ENCODE measurements at places on chromosomes 11 and 22.

DNA sequence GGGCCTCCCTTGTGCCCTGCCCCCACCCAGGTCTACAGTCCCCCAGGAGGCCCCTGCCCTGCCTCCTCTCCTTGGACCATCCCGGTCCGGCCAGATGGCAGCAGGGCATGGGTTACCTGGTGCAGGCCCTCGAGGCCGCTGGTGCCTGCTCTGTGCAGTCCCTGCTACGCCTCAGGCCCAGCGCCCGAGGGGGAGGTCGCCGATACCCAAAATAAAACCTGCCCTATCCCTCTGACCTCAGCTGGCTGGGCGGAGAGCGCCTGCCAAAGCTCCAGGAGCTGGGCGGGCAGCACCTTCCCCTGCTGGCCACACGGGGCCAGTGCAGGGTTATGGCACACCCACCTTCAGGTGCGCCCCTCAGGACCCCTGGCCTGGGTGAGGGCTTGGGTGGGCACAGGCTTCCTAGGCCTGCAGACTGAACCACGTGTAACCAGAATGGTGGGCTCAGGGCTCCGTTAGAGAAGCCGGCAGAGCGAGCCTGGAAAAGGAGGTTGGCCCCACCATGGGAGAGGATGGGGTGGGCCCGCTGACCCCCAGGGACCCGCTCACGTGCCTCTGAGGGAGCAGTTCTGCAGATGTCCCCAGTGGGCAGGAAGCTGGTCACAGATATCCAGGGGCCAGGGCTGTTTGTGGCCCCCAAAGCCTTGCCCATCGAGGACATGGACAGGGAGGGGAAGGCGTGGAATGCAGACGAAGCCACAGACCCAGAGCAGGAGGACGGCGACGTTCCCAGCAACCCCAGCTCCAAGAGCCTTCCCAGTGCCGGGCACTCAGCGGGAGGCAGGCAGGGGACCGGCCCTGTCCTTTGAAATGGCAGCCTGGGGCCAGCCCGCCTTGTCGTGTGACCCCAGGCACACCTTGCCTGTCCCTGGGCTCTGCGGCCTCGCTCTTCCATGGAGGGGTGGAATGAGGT lies 1.7 kb upstream of the TNNT3 start:
- no peak for DNase-seq

DNA sequence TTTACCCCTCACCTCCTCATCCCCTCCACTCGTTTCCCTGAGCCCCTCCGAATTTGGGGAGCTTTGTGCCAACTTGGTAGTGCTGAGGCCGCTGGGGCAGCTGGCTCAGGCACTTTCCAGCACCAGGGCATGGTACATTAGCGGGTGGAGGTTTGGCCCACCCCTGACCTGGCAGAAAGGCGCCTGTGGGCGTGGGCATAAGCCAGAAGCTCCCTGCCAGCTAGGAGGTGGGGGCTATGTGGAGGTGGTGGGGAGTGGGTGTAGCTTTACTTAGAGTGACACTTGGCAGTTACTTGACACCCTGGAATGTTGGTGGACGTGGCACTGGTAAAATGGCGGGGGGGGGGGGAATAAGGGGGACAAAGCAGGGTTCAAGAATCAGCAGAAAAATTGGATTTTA lies 10.3 kb upstream of the IGF2 start:
- no peak for DNase-seq

DNA sequence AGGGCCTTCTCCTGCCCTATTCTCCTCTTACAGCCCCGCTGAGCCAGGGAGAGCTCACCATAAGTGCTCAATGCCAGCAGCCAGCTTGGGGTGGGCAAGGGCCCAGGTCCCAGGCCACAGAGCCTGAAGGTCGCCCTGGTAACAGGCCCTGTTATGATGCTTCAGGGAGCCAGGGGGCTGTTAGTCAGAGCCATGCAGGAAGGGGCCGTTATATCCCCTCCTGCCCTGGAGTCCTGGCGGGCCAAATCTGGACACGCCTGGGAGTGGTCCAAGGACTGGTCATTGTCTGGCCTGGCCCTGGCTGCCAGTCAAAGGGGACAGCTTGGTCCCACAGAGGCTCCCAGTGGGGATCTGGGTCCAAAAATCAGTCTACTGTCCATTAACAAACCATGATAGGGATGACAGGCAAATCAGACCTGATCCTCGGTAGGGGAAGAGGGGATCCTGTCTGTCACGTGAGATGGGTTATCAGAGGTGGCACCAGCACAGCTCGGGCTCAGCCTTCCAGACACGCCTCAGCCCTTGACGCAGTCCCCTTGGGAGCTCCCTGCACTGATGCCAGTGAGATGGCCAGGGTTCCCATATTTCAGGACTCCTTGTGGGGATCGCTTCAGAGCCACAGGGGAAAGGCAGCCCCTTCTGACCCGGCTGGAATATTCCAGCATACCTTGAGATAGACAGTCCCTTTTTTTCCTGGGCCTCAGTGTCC lies 55.9 kb downstream of the LRRC32 start:
- DNase-seq = no peak

- no peak for DNase-seq
Measured at GRCh38 chr22:44816141-44816540, 63.8 kb downstream of the ARHGAP8 start.

GRCh38 chr22:21949948-21950347 lies 2.7 kb downstream of the PPM1F start:
- DNase-seq = no peak

- DNase-seq = peak; percentile 65
Measured at GRCh38 chr11:15770798-15771414, 585.4 kb downstream of the SOX6 start.

- DNase-seq = peak; percentile 67
Measured at GRCh38 chr22:37521236-37521739, 2.1 kb upstream of the CARD10 start.

- peak; percentile 69 for DNase-seq
Measured at GRCh38 chr11:74321487-74322188, 10.2 kb upstream of the P4HA3 start.

- no peak for DNase-seq
Measured at GRCh38 chr11:39630365-39630764, 1829.1 kb downstream of the LRRC4C start.

DNA sequence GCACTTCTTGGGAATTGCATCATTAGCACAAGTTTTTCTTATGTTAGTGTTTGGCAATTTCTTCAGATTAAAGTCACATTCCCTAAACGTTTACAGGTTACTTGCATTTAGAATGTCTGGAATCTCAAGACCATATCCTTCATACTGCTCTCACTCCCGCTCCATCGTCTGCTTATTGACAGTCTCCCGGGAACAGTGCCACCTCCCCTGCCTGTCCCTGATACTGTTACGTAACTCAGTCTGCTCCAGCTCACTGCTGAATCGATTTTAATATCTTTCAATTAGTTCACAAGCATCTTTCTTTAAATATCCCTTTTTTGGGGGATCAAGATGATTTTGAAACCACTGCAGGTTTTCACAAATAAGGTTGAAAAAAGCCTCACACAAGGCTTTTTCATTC lies 48.2 kb downstream of the GLYATL2 start:
- DNase-seq = no peak

DNA sequence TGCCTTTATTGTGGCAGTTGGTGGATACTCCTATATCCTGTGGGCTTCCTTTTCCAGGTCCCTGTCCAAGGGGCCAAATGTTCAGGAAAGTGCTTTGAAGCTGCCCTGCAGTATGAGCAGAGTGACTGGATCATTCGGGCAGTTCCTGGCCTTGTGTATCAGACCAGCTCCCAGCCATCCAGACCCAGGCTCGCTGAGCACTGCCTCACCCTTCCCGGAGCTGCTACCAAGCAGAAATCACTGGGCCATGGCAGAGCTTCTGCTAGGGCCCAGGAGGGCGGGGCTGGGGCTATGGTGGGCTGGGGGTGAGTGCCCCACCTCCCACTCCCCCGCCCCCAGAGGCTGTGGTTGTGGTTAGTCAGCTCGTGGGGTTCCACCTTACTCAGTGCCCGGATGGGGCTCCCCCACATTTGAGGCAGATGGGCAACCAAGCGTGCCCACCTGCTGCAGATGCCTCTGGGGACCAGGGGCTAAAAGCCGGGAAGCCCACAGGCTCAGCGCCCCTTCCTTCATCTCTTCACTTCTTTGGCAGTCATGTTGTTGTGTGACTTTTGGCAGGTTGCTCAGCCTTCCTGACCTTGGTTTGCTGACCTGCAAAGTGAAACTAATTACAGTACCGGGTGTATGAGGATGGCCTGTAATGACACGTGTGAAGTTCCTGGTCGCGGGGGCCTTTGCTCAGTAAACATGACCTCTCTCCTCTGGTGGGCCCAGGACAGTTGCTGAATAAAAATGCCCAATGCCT lies 2.1 kb upstream of the LRRC32 start:
- DNase-seq = no peak

DNA sequence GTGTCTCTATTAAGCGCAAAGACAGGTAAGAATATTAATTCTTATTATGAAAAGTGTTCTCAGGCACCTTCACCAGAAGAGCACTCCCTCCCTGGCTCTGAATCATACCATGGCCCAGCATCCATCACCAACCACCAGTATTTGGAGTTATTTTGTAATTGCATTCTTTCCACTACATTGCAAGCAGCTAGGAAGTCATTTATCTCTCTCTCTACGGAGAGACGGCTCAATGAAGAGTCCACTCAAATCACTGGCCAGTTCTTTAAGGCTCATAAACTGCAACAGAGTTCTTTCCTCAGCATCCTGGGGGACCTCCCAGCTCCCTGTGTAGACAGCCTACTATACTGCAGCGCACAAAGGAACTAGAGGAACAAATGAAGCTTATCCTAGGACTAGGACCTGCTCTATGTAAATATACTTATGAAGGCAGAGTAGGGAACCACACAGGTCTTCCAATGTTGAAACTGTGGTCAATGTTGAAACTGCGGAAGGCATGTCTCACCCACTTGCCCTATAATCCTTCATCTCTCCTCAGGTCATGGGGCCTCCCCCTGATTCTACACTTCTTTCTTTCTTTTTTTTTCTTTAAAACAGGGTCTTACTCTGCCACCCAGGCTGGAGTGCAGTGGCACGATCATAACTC lies 63.4 kb downstream of the AAMDC start:
- DNase-seq = no peak

- DNase-seq = peak; percentile 27
Measured at GRCh38 chr11:119721129-119722120, 7.6 kb downstream of the NECTIN1 start.

DNA sequence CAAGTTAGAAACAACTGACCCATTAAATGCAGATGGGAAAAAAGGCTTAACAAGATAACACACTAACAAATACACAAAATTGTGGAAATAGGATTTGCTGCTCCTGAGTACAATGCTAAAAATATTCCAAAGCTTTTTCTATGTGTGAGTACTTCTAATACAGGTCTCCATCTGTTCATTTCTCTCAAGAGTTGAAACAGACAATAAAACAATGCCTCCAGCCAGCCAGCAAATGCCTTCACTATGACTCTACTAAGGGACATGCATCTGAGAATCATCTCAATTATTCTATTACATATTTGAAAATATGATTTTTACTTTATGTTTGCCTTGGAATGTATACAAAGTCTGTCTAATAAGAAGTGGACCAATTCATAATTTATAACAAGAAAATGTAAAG lies 119.0 kb downstream of the CADM1 start:
- DNase-seq = no peak

GRCh38 chr11:113796663-113797259 lies 17.2 kb downstream of the CLDN25 start:
- DNase-seq = peak; percentile 84

DNA sequence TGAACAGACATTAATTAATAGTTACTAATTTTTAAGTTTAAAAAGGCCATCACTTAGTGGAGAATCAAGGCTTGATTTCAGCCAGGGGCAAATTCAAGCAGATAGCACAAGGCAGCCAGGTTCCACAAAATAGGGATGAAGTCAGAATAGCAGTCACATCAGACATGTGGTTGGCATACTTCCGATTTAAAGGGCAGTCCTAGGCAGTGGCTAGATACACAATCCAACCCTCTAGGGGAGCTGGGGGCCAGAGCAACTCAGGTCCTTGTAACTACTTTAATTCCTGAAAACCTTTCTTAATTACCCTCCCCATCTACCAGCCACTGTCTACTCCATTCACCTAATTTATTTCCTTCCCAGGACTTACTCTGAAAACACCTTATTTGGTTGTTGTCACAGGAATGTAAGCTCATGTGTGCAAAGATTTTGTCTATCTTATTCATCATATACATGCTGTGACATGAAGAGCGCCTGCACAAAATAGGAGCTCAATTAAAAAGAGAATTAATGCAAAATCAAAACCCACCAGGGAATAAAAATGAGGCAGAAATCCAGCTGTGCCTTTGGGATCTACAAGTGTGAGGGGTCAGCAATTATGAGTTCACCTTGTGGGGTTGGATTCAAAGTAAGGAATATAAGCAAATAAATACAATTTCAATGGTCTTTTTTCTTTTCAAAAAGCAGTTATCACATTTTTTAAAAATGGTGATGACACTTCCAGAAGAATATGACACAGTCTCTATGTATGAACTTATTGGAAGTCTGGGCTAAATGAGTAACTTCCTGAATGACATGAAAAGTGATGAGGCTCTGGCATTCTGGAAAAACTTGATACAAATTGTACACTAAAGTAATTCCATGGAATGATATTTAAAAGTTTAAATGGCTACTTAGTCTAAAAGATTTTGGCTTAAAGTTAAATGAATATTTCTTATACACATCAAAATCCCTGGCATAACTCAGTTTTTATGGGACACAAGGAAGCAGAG lies 53.8 kb downstream of the COPB1 start:
- DNase-seq = no peak

DNA sequence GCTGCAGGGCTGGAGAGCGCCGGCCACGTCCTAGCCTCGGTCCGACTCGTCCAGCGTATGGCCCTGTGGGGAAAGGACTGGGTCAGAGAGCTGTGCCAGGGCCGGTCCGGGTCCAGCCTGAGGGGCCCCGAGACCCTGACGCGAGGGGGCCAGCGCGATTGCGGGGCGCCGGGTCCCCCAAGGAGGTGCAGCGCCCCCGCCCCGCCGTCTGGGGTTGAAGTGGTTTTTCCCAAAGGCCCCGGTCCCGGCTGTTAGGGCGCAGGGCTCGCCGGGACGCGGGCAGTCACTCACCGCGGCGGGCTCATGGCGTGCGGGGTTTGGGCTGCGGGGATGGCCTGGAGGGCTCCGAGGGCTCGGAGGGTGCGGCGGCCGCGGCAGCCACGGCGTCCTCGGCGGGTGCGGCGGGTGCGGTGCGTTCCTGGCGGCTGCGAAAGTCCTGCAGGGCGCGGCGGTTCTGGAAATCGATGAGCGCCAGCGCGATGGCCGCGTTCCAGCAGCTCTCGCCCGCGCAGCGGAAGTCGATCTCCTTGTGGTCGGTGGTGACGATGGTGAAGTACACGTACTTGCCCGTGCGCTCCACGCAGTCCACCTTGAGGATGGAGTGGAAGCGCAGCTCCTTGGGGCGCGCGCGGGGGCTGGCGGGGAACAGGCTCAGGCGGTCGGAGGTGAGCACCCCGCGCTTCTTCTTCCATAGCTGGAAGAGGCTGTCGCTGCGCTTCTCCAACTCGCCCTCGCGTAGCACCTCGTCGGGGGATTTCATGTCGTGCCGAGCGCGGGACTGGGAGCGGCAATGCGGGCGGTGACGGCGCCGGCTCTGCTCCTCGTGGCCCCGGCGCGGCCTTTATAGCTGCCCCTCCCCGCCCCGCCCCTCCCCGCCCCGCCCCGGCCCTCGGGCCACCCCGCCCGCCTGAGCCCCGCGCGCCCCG lies at the start of gene PHLDA2:
PHLDA2 (minus strand) TSS at position 816 of the 926 bp plus-strand sequence; CDS start at position 760, 56 bp downstream.
- DNase-seq = peak; percentile 59

GRCh38 chr22:50206599-50206998 lies 5.8 kb downstream of the SELENOO start:
- peak; percentile 46 for DNase-seq

- peak; percentile 9 for DNase-seq
Measured at GRCh38 chr11:82818409-82819043, 81.7 kb downstream of the PRCP start.

GRCh38 chr22:25057013-25057881 lies 104.7 kb downstream of the KIAA1671 start:
- peak; percentile 72 for DNase-seq

Data from hematopoietic multipotent progenitor cell treated with erythropoietin and hydrocortisone succinate and interleukin-3 and kit ligand, for 6 days (in vitro differentiated cells).